Placental pericyte (primary cell): ENCODE measurements at places on chromosomes 6 and 20. TPM values are rescaled to one million over a fixed set of nuclear protein-coding genes. Genes with fewer than 3 reads are reported as not detected.

Gene PPP1R18
- 95.6 and 121 TPM in 2 replicates for total RNA-seq

Gene PTCHD4
- 0.88 and 2.6 TPM in 2 replicates for total RNA-seq

Gene BPIFB4
- not detected in 2 replicates for total RNA-seq

Gene CEP57L1
- 10.1 and 36.4 TPM in 2 replicates for total RNA-seq

Gene GINS1
- total RNA-seq: 1.5 and 24.5 TPM in 2 replicates

Gene CDK19
- 10.1 and 10.7 TPM in 2 replicates for total RNA-seq

Gene AIF1
- total RNA-seq: not detected in 2 replicates

Gene TRIM40
- total RNA-seq: not detected in 2 replicates
